ENCODE measurements at places on chromosomes 13 and 19.
A peak's percentile ranks its signal among the peaks of the same experiment; 100 is the strongest.

- no peak for DNase-seq
Measured at GRCh38 chr13:110062777-110063442, 244.0 kb downstream of the COL4A1 start.

DNA sequence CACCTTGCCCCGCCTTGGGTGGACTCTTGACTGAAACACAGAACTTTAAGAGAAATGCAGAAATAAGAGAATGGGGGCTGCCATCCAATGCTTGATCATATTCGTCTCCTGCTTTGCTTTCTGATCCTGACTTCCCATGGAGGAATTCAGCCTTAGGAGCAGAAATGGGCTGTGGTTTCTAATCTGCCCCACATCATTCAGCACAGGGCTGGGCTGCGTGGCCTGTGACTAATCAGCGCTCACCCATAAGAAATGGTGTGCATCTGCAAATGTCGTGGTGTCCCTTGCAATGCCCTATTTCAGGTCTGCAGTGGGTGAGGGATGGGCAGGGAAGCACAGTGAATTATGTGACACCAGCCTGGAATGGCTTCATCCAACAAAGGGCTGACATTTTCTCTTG lies 60.7 kb upstream of the URI1 start:
- DNase-seq = no peak

- DNase-seq = no peak
Measured at GRCh38 chr13:24124789-24125476, 35.6 kb upstream of the SPATA13 start.

GRCh38 chr13:56850852-56851251 lies 289.9 kb upstream of the PRR20A start:
- no peak for DNase-seq

- peak; percentile 53 for DNase-seq
Measured at GRCh38 chr13:21638319-21639282, 32.3 kb upstream of the FGF9 start.

DNA sequence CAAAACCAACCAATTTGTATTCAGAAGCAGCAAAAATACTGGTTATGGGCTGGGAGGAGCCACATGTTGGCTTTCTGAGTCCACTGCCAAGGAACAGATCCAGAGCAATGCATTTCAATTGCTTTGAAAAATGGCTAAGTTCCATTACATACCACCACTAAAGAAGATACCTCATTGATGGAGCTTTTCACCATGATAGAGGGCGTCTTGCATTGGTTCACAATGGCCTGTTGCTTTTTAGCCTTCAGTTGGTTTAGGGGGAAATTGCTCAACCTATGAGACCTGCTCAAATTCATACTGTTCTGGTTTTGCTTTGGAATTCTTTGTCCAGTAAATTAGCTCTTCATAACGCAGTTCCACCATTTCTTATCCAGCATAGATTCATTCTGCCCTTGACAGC lies 21.2 kb upstream of the CPB2 start:
- no peak for DNase-seq

- DNase-seq = no peak
Measured at GRCh38 chr13:19984430-19985218, 26.1 kb downstream of the ZMYM2 start.

DNA sequence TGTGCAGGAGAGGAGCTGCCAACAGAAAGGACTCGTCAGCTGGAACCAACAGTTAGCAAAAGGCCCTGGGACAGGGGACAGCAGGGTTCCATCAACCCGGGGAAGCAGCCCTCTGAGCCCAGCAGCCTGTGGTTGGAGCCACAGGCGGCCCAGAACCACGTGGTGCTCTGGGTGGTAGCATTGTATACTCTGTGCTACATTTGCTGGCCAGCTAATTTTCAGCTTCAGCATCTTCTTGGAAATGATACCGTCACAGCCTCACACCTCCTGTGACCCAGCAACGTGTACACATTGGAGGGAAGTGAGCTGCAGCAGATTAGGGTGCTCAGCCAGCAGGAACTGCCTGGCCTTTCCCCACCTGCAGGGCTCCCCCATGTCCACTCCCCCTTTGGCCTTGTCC lies 13.1 kb upstream of the MTIF3 start:
- no peak for DNase-seq

DNA sequence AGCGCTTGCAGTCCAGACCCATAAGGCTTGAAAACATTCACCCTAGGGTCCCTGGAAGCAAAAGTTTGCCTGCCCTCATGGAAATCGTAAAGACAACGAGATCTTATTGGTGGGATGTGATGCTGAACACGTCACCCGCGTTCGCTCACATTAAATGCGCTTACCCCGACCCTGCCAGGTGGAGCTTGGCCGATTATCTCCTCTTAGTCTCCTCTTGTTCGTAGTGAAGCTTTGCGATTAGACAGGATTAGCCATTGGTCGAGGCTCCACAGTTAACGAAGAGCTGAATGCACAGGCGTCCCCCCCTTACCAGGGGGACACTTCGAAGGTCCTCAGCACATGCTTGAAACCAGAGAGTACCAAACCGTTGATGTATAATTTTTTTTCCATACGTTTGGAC lies 16.0 kb upstream of the KDM4B start:
- DNase-seq = no peak

GRCh38 chr13:38348861-38349389 lies 726 bp upstream of the UFM1 start:
- peak; percentile 51 for DNase-seq

- DNase-seq = no peak
Measured at GRCh38 chr13:38700051-38700450, 13.2 kb downstream of the FREM2 start.

DNA sequence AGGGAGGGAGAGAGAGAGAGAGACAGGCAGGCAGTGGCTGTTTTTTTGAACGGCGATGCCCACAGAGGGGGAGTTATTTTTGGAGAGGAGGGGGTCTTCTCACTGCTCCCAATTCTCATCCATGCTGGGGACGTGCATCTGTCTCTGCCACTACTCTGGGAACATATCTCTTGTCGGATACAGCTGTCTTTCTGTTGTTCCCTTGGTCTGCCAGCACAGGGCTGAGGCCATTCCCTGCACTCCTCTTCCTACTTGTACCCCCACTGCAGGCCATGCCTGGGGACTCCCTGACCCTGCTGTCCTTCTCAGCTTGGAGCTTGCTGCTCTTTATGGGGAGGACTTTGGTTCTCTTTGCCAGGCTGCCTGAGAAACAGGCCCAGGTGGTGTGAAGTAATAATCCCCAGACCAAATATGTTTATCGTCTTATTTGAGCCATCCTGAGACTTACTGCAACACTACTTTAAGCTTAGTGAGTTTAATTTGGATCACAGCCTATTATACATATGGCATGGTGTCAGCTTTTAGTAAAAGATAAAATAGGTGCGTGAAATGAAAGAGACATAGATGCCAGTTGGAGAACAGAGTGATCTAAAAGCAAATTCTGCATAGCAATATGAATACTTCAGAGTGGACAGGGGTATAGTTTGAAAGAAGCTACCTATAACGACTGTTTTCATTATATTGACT lies 19.1 kb downstream of the LRCH1 start:
- no peak for DNase-seq

DNA sequence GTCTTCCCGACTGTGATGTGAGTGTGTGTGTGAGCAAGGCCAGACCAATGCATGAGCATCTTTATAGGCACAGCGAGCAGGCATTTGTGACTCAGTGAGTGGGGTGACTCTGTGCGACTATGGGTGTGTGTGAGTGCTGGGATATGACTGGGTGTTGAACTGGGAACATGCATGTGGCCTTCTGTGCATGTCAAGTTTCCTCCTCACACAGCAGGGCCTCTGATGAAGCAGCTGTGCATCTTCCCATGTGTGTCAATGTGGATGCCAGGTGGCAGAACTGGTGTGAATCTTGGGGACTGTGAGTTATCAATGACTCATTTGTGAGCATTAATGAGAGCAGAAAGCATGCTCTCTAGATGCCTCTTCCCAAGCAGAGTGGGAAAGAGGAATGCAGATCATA lies 12.1 kb upstream of the LGALS14 start:
- no peak for DNase-seq

DNA sequence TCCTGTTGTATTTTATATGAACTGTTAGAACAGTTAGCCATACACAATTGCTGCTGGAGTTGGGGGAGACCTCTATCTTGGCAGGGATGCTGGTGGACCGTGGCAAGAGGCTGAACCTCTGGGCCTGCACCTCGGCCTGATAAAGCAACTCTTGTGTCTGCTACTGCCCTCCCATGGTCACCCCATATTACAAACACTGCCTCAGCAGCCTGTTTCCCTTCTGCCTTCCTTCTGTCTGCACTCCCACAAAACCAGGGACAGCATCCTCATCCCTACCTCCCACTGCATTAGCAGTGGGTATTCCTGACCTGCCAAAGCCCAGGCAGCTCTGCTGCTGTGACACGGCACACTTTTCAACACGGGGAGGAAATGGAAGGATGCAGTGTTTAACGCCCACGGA lies 456.4 kb downstream of the FGF14 start:
- no peak for DNase-seq

GRCh38 chr13:28636069-28636468 lies 22.9 kb upstream of the POMP start:
- DNase-seq = no peak

All from stimulated activated effector memory CD8-positive, alpha-beta T cell treated with anti-CD3 and anti-CD28 coated beads, Interleukin-12 subunit alpha, Interleukin-12 subunit beta, amount 100 ng/mL, for 72 hours (primary cell).